ENCODE measurements at places on chromosomes 12 and 14.

GRCh38 chr14:68793734-68794129 is 865 bp upstream of the ZFP36L1 start:
- DNase-seq, result no peak

DNA sequence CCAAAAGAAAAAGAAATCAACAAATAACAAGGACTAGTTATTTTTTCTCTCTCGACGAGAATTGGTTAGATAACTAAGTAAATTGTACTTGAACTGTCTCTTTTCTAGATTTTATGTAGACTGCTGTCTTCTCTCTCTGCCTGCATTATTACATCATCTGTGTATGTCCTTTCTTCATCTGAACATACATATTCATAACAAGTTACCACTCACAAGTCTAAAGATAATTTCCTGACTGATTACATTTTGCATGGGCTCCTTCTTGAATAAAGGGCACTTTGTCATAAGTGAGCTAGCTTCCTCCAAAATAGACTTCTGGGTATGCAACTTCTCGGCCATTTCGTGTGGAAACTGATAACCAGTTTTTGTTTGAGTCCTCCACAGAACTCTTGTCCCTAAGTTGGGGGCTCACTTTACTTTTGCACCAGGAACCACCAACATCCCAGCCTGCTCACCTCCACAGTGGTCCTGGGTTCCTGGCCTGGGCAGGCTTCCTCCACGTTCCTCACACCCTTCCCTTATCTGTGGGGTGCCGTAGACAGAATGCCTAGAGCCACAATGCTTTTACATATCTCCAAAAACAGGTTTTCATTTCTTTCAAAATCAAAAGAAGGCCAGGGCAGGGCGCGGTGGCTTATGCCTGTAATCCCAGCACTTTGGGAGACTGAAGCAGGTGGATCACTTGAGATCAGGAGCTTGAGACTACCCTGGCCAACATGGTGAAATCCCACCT is 6.2 kb upstream of the DDX47 start:
- DNase-seq, result no peak

- no peak for DNase-seq
Measured at GRCh38 chr12:116718655-116719454, 19.0 kb downstream of the SPRING1 start.

- no peak for DNase-seq
Measured at GRCh38 chr14:88669346-88669745, 106.5 kb downstream of the ZC3H14 start.

GRCh38 chr12:122668268-122668667 is 34.9 kb downstream of the HCAR2 start:
- no peak for DNase-seq

DNA sequence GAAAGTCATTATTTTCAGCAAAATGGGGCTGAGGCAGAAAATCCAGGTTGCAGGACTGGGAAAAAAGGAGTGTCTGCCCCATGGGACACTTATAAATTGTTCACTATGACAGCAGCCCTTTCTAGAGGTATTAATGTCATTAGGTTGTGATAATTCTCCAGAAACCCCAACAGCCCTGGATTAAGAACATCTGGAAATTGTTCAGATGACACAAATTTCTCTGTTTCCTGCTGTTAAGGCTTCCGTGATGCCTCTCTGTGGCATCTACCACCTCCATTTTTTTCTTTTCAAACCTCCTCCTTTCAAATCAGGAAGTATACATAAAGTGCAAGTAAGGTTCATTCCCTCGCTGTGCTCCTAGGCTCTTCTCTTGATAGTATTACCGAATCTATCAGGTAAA is 25.6 kb downstream of the EGLN3 start:
- DNase-seq, result no peak

DNA sequence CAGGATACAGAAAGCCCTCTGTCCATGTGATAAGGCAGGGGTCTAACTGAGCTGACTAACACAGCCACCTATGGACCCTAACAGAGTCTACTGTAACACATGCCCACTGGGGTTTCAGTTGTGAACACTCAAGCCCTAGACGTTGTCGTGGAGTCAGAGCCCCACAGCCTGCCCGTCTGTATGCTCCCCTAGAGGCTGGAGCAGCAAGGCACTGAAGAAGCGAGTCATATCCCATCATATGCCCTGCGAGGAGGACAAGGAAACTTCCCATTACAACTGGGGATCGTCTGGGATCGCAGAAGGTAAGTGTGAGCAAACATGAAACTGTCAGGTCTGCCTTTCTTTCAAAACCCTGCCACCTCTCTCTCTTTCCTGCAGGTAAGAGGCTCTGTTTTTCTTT is 138.1 kb downstream of the GPR65 start:
- no peak for DNase-seq

DNA sequence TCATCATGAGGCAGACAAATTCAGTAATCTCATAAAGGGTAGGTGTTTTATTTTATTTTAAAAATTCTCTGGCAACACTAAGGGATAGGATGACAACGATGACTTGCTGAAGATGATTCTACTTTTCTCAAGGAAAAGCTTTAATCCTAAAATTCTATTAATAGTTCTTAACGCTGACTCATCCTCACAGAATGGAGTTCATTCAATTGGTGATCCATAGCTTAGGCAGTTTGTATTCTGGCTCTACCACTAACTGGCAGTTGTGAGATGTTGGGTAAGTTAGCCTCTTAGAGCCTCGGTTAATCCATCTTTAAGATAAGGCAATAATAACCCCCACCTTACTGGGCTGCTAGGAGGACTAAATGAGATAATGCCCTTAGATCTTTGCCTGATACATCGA is 116.3 kb downstream of the RTN1 start:
- DNase-seq, result no peak

DNA sequence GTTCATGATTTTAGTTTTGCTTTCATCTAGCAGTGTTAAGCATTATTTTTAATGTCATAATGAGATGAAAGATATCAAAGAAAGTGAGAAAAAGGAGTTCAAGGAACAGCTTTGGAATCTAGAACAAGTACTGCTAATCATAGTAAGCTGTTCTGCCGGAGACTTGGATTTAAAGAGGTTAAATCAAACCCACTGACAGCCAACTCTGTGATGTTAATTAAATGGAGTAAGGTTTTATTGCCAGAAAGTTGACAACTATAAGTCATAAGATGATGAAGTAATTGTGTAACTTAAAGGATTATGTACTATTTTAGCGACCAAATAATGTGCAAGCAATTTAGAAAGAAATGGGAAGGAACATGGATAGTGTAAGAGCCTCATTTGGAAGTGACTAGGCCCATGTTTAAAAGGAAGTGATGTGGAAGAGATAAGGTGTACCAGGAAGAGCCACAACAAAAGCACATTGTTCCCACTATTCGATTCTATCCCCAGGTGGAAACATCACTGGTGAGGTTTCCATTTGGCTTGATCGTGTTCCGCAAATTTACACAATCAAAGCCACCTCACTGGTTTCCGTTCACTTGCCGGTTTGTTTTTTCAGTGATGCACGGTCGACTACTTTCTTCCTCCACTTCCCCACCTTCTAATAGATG is 388.5 kb downstream of the PAWR start:
- DNase-seq, result no peak

- DNase-seq, result no peak
Measured at GRCh38 chr12:88185988-88186387, 43.9 kb downstream of the TMTC3 start.

- DNase-seq, result no peak
Measured at GRCh38 chr14:54310151-54310850, 86.5 kb upstream of the CDKN3 start.

- peak; percentile 79 for DNase-seq
Measured at GRCh38 chr14:68589447-68590200, 203.2 kb downstream of the ZFP36L1 start.

GRCh38 chr14:74917646-74918081 is 5.4 kb downstream of the RPS6KL1 start:
- no peak for DNase-seq

DNA sequence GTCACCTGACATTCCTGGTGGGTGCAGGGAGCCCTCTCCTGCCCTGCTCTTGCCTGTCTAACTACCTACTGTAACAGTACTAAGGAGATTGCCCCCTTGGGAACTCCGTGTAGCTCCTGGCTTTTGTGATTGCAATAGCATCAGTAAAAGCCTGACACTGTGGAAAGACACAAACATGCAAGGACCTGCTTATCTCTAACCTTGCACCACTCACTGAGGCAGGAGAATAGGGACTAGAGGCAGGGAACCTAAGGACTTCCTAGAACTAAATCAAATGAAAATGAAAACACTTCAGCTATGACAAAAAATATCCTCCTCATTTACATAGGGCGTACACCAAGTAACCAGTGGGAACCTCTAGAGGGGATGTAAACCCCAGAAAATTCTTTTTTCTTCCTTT is 28.5 kb downstream of the TUBA1A start:
- DNase-seq, result no peak

DNA sequence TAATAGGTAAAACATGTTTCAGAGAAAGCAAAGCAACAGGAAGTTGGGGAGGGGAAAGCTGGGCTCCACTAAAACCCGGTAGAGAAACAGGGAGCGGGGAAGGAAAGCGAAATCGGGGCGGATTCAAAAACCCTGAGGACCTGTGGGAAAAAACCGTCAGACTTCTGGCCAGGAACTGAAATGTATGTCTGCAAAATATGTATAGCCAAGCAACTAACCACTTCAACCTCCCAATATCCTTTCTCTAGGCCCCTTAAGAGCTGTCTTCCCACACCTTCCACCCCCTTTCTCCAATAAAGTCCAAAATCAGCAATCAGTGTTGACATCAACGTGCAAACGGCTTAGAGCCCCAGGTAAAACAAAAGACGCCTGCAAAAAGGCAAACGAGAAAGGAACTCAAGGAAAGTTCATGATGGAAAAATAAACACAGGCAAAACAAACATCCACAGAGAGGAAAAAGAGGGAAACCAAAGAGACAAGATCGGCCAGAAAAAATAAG is 32.8 kb downstream of the SIX1 start:
- no peak for DNase-seq

- DNase-seq, result no peak
Measured at GRCh38 chr12:48358937-48359513, 8.3 kb upstream of the ZNF641 start.

- no peak for DNase-seq
Measured at GRCh38 chr14:49928015-49928414, 35.1 kb downstream of the ARF6 start.

DNA sequence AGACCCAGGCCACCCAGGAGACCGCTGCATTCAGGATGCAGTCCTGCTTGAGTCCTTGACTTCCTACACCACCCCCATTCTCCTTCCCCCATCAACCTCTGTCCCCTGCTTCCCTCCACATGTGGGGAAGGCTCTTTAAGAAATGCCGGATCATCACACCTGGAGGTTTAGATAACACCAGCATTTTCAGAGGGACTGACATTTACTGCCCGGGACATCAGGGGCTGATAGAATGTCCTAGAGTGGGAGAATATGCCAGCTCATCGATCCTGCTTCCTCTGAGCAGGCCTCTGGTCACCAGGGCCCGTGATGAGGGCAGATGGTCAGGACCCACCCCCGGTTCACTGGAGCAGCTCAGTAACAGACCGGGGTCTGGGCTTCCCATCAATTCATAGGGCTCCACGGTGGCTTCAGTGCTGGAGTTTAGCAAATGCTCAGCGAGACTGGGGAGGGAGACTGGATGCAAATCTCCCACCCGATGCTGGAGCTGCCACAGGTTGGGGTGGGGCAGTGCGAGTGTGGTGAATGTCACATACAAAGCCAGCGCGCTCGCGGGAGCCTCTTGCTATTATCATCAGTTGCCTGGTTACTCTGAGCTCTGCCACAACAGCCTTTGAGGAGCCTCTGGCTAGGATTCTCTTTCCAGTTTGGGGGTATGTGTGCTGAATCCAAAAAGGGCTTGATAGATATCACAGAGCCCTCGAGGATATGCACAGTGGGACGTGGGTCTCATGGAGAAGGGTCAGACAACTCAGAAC is 111.6 kb downstream of the RBM19 start:
- DNase-seq, result no peak

- DNase-seq, result no peak
Measured at GRCh38 chr14:74463697-74464096, 29.4 kb downstream of the NPC2 start.

- DNase-seq, result no peak
Measured at GRCh38 chr14:96205978-96206360, 1.3 kb downstream of the BDKRB2 start.

GRCh38 chr12:49537752-49538509 is 899 bp upstream of the KCNH3 start:
- no peak for DNase-seq

DNA sequence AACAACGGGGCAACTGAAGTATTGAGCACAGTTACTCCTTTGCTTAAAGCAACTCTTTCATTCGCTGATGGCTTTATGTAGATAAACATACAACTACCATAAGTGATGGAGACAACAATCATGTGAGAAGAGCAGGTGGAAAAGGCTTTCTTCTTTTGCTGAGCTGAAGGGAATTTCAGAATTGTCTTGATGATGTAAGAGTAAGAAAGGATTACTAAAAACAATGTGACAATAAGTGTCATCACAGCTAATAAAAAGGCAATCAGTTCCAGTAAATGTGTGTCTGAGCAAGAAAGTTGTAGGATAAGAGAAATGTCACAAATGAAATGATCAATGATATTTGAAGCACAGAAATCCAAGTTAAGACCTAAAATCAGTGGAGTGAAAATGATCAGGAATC is 647 bp downstream of the OR6C70 start:
- DNase-seq, result no peak

- no peak for DNase-seq
Measured at GRCh38 chr14:90453401-90453951, 56.6 kb downstream of the CALM1 start.

Measured in left renal pelvis (tissue), 4 donors.